ENCODE measurements at places on chromosomes 3 and 15. TPM values are rescaled to one million over a fixed set of nuclear protein-coding genes. Genes with fewer than 3 reads are reported as not detected.

DNA sequence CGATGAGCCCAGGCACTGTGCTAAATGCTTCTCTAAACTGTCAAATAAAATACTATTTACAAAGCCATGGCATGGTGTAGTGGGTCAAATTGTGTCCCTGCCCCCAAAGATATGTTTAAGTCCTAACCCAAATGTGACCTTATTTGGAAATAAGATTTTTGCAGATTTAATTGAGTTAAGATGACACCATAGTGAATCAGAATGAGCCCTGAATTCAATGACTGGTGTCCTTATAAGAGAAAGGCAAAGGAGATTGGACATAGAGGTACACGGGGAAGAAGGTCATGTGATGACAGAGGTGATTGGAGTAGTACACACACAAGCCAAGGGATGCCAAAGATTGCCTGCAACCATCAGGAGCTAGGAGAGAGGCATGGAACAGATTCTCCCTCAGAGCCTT is 121.6 kb upstream of the VEPH1 start:
- H3K36me3 ChIP-seq = no peaks in the 10 kb centered on the region
- no peak for DNase-seq
- H3K4me1 ChIP-seq = no peaks in the 10 kb centered on the region
- peaks cover 49% of the 10 kb centered on the region for H3K27me3 ChIP-seq

- H3K27me3 ChIP-seq = peaks cover under 1% of the 10 kb centered on the region
- peaks cover 24% of the 10 kb centered on the region for H3K4me1 ChIP-seq
- no peaks in the 10 kb centered on the region for H3K36me3 ChIP-seq
- no peak overlapping the region for H3K4me3 ChIP-seq
These were observed 90.2 kb upstream of the KLF13 start for GRCh38 chr15:31236184-31237042.

DNA sequence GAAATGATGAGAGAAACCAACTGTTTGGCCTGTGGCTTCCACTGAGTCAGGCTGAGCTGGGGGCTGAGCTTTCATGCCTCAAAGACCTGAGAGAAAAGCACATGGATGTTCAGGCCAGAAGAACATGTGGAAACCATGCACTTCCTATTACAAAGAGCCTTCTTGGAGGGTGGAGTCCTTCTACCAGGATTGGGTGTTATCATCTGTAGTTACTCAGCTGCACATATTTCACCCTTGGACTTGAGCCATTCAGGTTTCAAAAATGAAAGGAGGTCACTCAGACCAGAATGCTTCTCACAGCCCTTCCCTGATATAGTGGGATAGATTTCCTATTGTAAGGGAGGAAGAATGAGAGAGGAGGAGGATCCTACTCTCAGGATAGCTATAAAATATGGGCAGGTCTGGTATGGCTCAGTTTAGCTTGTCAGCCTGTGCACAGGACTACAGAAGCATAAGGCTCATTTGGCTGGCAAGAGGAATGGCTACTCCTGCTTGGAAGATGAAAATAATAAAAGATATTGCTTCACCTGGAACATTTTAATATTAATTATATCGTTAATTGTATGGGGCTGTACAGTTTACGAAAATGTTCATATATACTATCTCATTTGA is 173.6 kb upstream of the TMC3 start:
- no peak overlapping the region for H3K27ac ChIP-seq
- no peaks in the 10 kb centered on the region for H3K36me3 ChIP-seq
- no peak for DNase-seq
- peaks cover 13% of the 10 kb centered on the region for H3K27me3 ChIP-seq
- no peak overlapping the region for H3K4me3 ChIP-seq
- H3K4me1 ChIP-seq = no peaks in the 10 kb centered on the region

- no peak overlapping the region for H3K4me3 ChIP-seq
- no peak overlapping the region for H3K27ac ChIP-seq
- no peaks in the 10 kb centered on the region for H3K36me3 ChIP-seq
- peaks cover 16% of the 10 kb centered on the region for H3K4me1 ChIP-seq
- no peak for DNase-seq
These were observed 16.4 kb upstream of the BOC start for GRCh38 chr3:113194823-113195401.

DNA sequence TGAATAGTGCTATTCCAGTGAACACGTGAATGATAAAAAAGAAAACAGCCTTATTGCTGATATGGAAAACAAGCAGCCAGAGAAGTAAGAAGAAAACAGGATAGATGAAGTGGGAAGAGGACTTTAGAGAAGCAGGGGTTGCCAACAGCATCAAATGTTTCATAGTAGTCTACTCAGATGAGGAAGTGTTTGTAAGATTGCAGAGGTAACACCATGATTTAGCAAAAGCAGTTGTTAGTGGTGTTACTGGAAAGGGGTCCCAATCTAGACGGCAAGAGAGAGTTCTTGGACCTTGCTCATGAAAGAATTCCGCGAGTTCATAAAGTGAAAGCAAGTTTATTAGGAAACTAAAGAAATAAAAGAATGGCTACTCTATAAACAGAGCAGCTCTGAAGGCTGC is 108.8 kb upstream of the MCTP2 start:
- H3K4me3 ChIP-seq = no peak overlapping the region
- peaks cover 14% of the 10 kb centered on the region for H3K4me1 ChIP-seq
- H3K36me3 ChIP-seq = no peaks in the 10 kb centered on the region

DNA sequence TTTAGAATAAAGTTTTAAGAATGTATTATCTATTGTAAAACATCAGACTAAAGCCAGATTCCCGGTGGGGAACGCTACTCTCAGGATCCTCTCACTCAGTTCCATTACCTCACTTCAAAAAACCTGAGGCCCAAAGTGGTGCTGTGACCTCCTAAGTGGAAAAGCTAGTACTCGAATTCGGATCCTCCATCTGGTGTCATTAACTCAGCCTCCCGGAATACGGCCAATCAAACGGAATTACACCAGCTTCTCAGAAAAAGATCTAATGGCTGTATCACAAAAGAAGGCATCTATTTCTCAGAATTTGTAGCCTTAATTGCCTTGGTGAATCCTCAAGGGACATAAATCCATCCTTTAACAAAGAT is 627 bp downstream of the ACAD11 start:
- peaks cover 38% of the 10 kb centered on the region for H3K4me1 ChIP-seq
- peak overlapping the region; percentile 96 for H3K4me3 ChIP-seq
- H3K27me3 ChIP-seq = no peaks in the 10 kb centered on the region
- DNase-seq = no peak

DNA sequence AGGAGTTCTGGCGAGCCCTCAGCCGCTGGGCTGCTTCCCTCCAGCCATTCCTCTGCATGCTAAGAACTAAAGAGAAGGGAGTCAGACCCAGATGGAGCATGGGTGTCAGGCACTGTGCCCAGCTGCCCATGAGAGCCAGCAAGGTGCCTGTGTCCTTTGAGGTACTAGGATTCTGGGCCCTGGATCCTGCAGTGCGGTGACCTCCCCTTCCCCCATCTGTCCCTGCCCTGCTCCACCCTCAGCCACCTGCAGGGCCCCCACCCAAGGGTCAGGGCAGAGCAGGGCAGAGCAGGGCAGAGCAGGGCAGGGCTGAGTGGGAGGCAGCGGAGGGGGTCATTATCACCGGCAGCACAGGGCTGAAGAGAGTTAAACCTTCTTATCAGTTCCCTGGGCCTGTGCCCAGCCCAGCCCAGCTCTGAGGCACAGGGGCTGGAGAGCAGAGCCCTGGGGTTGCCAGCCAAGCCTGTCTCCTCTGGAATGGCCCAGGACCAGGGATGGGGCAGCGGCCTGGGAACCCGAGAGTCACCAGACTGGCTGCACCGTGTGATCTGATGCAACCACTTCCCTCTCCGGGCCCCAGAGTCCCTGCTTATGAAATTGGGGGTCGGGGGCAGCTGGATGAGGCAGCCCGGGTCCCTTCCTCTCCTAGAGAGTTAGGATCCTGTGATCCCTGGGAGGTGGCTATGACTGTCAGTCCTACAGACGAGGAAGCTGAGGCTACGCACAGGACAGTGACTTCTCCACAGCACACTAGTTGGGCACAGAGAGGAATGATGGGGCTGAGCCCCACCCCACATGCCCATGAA is 17.3 kb downstream of the ZDHHC19 start:
- peaks cover 7% of the 10 kb centered on the region for H3K4me1 ChIP-seq
- no peak overlapping the region for H3K27ac ChIP-seq
- H3K36me3 ChIP-seq = no peaks in the 10 kb centered on the region
- DNase-seq = no peak
- H3K27me3 ChIP-seq = no peaks in the 10 kb centered on the region
- no peak overlapping the region for H3K4me3 ChIP-seq

Gene PPM1L
- 8.8 TPM for total RNA-seq

Gene PXYLP1
- total RNA-seq = 21.9 TPM

DNA sequence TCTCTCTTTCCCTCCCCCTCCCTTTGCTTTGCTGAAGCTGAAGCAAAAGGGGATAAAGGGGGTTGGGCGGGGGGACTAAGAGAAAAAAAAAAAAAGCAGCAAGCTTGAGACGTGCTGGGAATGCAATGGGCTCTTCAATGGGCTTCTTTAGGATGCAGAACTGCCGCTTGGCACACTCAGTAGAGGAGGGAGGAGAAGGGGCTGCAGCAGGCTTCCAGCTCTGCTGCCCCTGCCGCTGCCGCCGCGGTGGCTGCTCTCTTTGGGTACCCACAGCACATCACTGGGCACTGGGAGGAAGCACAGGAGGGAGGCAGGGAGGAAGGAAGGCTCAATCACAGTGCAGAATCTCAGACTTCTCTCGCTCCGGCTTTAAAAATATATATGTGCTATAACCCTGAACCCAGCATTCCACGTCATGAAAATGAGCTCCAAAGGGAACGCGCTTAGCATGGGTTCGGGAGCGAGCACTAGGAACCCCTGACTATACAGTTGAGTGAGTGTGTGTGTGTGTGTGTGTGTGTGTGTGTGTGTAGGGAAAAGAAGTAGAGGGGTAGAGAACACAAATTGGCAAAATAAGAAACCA is 3.5 kb downstream of the SLITRK3 start:
- H3K4me3 ChIP-seq = peak overlapping the region; percentile 77
- H3K27ac ChIP-seq = no peak overlapping the region
- H3K36me3 ChIP-seq = no peaks in the 10 kb centered on the region
- H3K4me1 ChIP-seq = peaks cover 41% of the 10 kb centered on the region
- peaks cover 69% of the 10 kb centered on the region for H3K27me3 ChIP-seq

DNA sequence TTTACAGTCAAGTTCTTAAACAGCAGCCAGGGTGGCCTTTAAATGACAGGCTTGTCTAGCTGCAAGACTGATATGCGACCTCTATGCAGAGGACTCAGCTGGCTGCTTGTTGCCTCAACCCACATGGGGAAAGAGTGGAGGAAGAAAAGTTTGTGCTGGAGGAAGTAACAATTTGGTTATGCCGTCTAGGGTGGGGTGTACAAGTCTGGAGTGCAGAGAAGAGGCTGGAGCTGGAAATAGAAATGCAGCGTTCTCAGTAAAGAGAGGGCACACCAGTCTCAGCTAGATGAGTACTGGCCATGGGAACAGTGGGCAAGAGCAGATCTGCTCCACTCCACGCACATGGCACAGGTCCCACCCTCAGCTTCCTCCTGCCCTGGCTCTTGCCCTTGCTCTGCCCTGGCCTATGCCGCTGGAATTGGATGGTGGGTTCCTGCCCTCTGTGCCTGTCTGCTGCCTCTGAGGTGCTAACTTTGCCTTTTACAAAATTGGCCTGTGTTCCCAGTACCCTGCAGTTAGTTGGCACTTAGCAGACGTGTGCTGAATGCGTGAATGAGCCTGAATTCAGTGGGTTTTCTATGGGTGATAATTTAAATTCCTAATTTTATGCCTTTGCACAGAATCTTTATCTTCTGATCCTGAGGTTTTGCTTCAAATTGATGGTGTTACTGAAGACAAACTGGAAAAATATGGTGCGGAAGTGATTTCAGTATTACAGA is 59.7 kb upstream of the FURIN start:
- peaks cover 8% of the 10 kb centered on the region for H3K36me3 ChIP-seq
- H3K4me3 ChIP-seq = no peak overlapping the region
- no peak overlapping the region for H3K27ac ChIP-seq
- H3K27me3 ChIP-seq = no peaks in the 10 kb centered on the region
- no peak for DNase-seq

Gene NDN
- 27.8 TPM for total RNA-seq

DNA sequence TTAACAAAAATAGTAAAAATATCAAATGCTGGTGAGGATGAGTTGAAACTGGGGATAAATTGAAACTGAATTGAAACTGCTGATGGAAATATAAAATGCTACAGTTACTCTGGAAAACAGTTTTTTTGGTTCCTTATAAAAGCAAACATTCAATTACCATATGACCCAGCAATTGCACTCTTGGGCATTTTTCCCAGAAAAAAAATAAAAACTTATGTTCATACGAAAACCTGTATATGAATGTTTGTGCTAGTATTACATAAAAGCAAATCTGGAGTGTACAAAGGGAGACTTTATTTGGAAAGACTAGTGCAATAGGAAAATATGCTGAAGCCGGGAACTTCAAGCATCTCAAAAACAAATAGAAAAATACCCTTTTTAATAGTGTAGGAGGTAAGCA is 857.9 kb upstream of the CADM2 start:
- no peak for DNase-seq
- H3K4me1 ChIP-seq = peaks cover 2% of the 10 kb centered on the region
- no peaks in the 10 kb centered on the region for H3K36me3 ChIP-seq
- H3K27me3 ChIP-seq = no peaks in the 10 kb centered on the region

DNA sequence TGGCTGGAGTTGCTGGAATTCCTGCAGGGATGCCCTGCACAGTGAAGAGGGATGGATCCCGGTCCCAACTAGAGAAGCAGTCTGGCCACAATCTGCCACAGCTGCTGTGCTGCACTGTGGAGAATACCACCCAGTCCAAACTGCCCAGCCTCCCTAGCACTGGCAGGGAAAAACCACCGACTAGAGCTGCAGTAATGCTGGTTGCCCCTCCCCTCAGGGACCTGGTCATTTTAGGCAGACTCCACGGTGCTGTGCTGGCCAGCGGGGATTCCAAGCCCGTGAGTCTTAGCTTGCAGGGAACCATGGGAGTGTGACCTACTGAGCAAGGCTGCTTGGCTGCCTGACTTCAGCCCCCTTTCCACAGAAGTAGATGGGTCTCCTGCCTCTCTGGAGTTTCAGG is 478.0 kb upstream of the ATP11B start:
- H3K4me1 ChIP-seq = no peaks in the 10 kb centered on the region
- no peaks in the 10 kb centered on the region for H3K27me3 ChIP-seq
- H3K4me3 ChIP-seq = no peak overlapping the region
- DNase-seq = no peak

Gene SOX2
- 5.2 TPM for total RNA-seq

Data from osteocyte (in vitro differentiated cells).